ENCODE measurements at places on chromosomes 13 and 19. TPM values are rescaled to one million over a fixed set of nuclear protein-coding genes. Genes with fewer than 3 reads are reported as not detected.

Gene CYP4F2
- not detected for total RNA-seq

DNA sequence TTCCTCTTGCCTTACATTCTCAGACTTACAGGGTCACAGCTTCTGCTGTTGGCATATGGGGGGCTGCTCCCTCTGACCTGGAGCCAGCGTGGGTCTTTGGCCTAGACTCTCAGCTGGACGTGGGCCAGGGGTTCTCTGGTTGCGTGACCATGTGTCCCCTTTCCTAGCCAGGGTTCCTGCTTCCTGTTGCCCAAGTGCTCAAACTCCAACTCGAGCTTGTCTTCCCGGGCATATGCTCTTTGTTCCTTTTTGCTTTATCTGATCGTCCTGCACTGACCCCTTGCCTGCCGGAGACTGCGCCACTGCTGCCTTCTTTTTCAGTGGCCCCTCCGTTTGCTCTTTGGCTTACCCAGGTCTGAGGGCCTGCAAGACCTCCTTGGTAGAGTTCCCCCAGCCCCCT, 25.3 kb upstream of the GPR183 start:
- no peak overlapping the region for H3K27ac ChIP-seq
- H3K4me3 ChIP-seq: no peak overlapping the region
- no peak for DNase-seq
- H3K36me3 ChIP-seq: peaks cover 47% of the 10 kb centered on the region

- peak overlapping the region; percentile 94 for H3K27ac ChIP-seq
- DNase-seq: peak; percentile 64
- H3K27me3 ChIP-seq: no peaks in the 10 kb centered on the region
- peaks cover 39% of the 10 kb centered on the region for H3K36me3 ChIP-seq
- peaks cover 55% of the 10 kb centered on the region for H3K4me1 ChIP-seq
- H3K4me3 ChIP-seq: peak overlapping the region; percentile 90
Observed at GRCh38 chr13:41017159-41017558, 2.0 kb downstream of the ELF1 start.

- no peak for DNase-seq
- peak overlapping the region; percentile 94 for H3K27ac ChIP-seq
- peaks cover 5% of the 10 kb centered on the region for H3K36me3 ChIP-seq
- H3K27me3 ChIP-seq: no peaks in the 10 kb centered on the region
Observed at GRCh38 chr19:33161201-33161600, 29.3 kb downstream of the WDR88 start.

GRCh38 chr13:48892053-48892687, 83.5 kb upstream of the FNDC3A start:
- H3K27ac ChIP-seq: peak overlapping the region; percentile 49
- H3K36me3 ChIP-seq: peaks cover 5% of the 10 kb centered on the region
- H3K4me1 ChIP-seq: peaks cover 24% of the 10 kb centered on the region
- no peaks in the 10 kb centered on the region for H3K27me3 ChIP-seq
- no peak for DNase-seq

Gene LRG1
- total RNA-seq: 0.35 TPM

Gene ZNF729
- not detected for total RNA-seq

DNA sequence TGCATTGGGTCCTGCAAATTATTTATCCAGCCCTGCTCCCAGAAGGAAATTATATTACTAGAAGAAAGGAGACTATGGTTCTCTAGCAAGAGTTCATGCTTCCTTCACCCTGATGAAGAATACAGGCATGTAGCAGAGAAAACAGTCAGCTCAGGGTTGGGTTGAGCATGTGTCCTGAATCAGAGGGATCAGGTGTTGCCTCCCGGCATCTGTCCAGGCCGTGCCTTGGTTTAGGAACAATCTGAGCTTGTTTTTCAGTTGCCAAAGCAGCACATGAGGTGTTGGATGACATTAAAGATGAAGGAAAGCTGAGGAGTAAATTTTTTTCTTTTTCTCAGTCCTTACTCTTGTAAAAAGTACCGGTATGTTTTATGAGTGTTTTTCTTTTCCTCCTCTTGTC, 62.0 kb downstream of the KL start:
- H3K27me3 ChIP-seq: peaks cover 23% of the 10 kb centered on the region
- no peaks in the 10 kb centered on the region for H3K36me3 ChIP-seq
- DNase-seq: no peak
- H3K4me1 ChIP-seq: no peaks in the 10 kb centered on the region
- H3K4me3 ChIP-seq: no peak overlapping the region

GRCh38 chr19:38072776-38073750, 151.0 kb downstream of the DPF1 start:
- no peak overlapping the region for H3K4me3 ChIP-seq
- no peak for DNase-seq
- no peaks in the 10 kb centered on the region for H3K36me3 ChIP-seq
- no peaks in the 10 kb centered on the region for H3K27me3 ChIP-seq

DNA sequence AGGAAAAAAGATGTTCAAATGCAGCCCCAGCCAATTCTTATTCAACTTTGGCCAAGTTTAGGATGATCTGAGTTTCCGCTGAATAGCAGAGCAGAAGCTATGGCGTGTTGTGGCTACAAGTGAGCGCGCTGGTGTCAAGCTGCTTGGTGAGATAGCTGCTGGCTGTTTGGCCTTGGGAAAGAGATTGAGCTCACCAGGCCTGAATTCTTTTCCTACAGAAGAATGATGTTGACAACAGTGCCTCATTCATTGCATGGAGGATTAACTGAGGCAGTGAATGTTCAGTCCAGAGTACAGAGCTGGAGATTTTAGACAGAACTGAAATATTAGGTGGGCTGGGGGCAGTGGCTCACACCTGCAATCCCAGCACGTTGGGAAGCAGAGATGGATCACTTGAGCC, 31.5 kb upstream of the MAP3K10 start:
- H3K36me3 ChIP-seq: no peaks in the 10 kb centered on the region
- H3K4me1 ChIP-seq: peaks cover 12% of the 10 kb centered on the region
- no peak overlapping the region for H3K27ac ChIP-seq
- H3K4me3 ChIP-seq: no peak overlapping the region

Data from activated CD8-positive, alpha-beta memory T cell treated with anti-CD3 and anti-CD28 coated beads, Interleukin-2, amount 10 ng/mL, durations not matched to agents 7 days and 5 days (primary cell).